GOT3 (cell line): ENCODE measurements at places on chromosomes 12 and 14.

- no peak for DNase-seq
Observed at GRCh38 chr12:68498736-68499135, 112.0 kb upstream of the RAP1B start.

DNA sequence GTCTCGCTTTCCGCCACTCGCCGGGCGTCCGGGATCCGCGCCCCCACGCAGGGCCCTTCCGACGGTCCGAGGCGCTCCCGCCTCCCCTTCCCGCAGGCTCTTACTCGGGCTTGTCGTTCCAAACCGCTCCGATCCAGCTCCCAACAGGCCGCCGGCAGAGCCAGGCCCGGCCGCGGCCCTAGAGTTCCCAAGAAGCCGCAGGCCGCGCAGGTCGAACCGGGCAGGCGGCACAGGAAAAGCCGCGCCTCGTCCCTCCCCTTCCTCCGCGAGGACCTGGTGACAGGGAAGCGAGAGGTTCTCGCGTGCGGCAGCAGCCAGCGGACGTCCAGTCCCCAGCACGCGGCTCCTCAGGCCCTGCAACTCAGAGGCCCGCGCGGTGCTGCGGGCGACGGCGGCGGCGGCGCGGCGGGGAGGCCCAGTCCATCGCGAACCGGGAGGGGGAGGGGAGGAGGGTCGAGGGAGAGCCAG lies 272 bp downstream of the HECTD1 start:
- DNase-seq, result peak; percentile 44

GRCh38 chr14:88983755-88984154 lies 159.3 kb downstream of the TTC8 start:
- no peak for DNase-seq

DNA sequence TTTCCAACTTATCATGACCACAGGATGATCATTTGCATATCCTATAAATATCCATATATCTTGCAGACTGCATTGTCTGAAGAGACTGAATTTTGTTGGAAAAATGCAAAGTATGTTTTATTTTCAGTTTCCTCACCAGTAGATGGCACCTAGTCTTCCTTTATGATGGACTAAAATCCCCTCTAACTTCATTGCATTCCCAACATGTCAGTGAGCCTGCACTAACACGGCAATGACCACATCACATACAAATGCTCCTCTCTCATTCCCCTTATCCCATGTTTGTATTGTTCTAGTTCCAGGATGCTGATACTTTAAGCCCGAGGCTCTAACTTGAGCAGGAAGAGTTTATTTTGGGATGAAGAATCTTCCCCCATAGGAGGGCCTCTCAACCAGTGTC lies 24.7 kb upstream of the MYBPC1 start:
- no peak for DNase-seq

DNA sequence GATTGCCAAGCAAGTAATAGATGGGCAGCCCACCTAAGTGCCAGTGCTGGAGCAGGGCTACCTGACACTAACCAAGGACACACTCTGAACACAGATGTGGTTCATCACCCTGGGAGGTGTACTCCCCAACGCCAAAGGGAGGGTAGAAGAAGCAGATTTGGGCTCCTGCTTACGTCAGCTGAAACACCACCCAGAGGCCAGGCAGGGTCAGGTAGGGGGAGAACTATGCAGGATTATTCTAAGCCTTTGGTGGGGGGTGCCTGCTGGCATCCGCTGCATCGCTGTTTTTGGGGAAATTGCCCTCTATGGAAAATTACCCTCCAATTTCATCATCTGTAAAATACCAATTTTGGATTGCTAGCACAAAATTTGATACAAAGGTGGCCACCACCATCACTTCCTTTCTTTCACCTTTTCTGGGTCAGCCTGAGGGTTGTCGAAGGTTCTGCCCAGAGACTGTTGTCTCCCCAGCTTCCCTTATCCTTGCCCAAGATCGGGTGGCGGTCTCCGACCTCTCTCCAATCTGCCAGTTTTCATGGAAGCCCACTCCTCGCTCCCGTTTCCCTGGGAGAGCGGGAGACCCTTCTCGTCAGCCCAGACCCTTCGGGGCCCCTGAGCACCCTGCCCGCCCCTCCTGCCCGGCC lies 535 bp downstream of the BIN2 start:
- no peak for DNase-seq

- no peak for DNase-seq
Observed at GRCh38 chr14:36517242-36518030, 2.6 kb downstream of the NKX2-1 start.

- DNase-seq, result no peak
Observed at GRCh38 chr12:27843714-27844245, 63.7 kb upstream of the MANSC4 start.
